Hepatocyte (in vitro differentiated cells): ENCODE measurements at places on chromosomes 5 and 9. TPM values are rescaled to one million over a fixed set of nuclear protein-coding genes. Genes with fewer than 3 reads are reported as not detected.

- DNase-seq, result peak; percentile 71
These were observed 1.9 kb upstream of the CDKN2B start for GRCh38 chr9:22010866-22011625.

GRCh38 chr9:124697326-124698200, 73.5 kb downstream of the NR6A1 start:
- DNase-seq, result no peak

DNA sequence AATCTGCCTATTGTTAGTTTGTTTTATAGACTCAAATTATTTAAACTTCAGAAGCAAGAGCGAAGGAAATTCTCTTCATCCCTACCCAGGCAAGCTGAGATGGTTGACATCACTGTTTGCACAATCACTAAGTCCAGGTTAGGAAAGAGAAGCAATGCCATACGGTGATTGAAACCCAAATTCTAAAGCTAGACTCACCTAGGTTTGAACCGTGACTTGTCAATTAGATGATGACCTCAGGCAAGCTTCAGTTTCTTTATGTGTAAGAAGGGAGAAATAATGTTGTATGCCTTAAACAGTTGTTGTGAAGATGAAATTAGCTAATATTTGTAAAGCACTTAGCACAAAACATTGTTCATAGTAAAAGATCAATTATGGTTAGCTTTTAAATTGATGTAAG, 96.5 kb upstream of the ANKRD55 start:
- DNase-seq, result no peak

- no peak for DNase-seq
These were observed 33.6 kb upstream of the NFIB start for GRCh38 chr9:14347406-14348122.

DNA sequence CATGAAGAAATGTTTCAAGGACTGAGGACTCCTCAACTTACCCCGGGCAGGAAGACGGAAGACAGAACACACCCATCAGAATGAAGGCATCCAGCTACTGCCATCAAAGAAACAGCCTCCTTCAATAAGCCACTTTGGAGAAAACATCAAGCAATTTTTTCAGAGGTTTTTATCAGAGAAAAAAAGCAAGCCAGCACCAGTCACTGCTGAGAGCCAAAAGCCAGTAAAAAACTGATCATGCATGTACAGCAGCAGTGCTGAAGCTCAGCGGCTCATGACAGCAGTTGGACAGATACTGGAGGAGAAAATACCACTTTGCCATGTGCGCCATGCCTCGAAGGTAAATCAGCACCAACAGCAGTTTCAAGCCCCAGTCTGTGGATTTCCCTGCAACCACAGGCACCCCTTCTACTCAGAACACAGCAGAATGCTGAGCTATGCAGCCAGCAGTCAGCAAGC, 10.1 kb upstream of the ZNF484 start:
- no peak for DNase-seq

DNA sequence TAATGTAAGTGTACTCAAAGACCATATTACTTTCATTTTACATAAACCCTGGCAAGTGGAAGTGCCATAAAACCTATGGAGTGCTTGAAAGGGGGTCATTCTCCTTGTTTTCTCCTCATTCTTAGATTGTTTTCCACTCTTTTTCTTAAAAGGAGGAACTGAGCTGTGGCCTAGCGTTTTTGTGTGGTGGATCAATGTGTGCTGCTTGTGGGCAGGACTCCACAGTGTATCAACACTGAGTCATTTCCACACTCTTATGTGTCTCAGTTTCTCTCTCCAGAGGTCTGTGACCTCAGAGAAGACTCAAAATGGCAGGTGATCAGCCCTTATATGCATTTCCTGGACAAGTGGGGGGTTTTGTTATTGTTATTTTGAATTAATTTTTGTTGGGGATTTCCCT, 516.1 kb upstream of the CDH10 start:
- DNase-seq, result no peak

DNA sequence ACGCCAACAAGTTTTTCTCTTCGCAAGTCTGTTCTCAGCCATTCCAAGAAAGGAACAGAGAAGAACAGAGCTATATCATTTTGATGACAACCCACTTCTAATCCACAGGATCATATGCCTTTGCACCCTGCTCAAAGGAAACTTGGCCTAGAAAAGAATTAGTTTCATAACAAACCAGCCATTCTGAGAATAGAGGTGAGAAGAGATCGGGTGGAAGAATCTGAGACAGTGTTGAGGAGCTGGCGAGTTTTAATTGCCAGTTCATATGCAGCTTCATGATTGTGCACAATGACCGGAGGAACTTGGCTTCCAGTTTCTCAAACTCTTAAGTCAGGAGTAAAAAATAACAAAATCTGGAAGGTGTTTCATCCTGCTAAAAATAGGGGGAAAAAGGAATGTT, 380.0 kb downstream of the NR2F1-AS1 start:
- no peak for DNase-seq

DNA sequence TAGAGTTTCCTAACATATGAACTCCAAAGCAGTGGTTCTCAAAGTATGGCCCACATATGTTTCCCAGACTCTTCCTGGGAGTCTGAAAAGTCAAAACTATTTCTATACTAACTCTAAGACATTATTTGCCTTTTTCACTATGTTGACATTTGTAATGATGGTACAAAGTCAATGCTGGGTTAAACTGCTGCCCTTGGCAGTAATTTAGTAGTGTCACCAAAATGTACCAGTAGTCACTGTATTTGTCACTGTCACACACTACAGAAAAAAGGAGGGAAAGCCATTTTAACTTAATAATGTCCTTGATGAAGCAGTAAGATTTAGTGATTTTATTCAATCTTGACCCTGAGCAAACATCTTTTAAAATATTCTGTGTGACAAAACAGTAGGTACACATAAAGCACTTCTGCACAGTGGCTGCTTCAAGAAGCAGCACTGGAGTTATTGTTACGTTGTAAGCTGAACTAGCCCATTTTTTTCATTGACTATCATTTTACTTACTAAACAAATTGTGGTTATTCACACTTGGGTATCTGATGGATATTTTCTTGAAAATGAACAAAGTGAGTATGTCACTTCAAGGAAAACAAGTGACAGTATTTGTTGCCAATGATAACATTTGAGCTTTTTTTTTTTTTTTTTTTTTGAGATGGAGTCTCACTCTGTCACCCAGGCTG, 90.3 kb downstream of the NR6A1 start:
- no peak for DNase-seq

DNA sequence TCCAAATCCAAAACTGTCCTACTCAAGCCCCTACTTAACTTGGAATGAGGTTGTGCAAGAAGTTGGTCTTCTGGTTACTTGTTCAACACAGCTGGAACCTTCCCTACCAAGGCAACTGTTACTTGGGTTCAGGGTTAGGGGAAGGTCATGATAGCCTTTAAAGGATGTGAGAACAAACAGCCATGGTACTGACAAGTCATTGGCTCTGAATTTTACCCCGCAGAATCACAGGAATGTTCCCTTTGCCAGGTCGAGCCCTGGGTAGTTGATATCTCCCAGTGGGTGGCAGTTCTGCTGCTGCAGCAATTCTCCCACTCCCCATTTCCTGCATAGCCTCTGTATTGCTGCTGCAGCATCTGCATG, 396.1 kb upstream of the MPDZ start:
- DNase-seq, result no peak

GRCh38 chr5:144467792-144468191, 297.1 kb downstream of the KCTD16 start:
- peak; percentile 60 for DNase-seq

The CDHR2 gene
- 24.8 and 29.8 TPM in 2 replicates for total RNA-seq

The GPX3 gene
- 40.9 and 58.6 TPM in 2 replicates for total RNA-seq

The NR5A1 gene
- 0.07 and 0.20 TPM in 2 replicates for total RNA-seq

The PHF24 gene
- 0.08 and 0.67 TPM in 2 replicates for total RNA-seq

The WDR38 gene
- not detected in 2 replicates for total RNA-seq

The CNTFR gene
- 2.1 and 4.7 TPM in 2 replicates for total RNA-seq

The ZFP37 gene
- 4.1 and 5.7 TPM in 2 replicates for total RNA-seq

The CSF1R gene
- 4.5 and 4.7 TPM in 2 replicates for total RNA-seq

The KIAA0825 gene
- 4.5 and 4.9 TPM in 2 replicates for total RNA-seq

The SPINK5 gene
- total RNA-seq, result 3.0 TPM in 2 replicates
